ENCODE measurements at places on chromosomes 1 and 21.

GRCh38 chr1:232591344-232591743 is 38.6 kb downstream of the SIPA1L2 start:
- H3K27ac ChIP-seq: no peak overlapping the region
- H3K27me3 ChIP-seq: no peaks in the 10 kb centered on the region
- no peak for DNase-seq
- peaks cover 9% of the 10 kb centered on the region for H3K4me1 ChIP-seq

GRCh38 chr1:85601901-85602300 is 21.3 kb downstream of the CCN1 start:
- H3K4me3 ChIP-seq: no peak overlapping the region
- no peaks in the 10 kb centered on the region for H3K36me3 ChIP-seq
- no peaks in the 10 kb centered on the region for H3K27me3 ChIP-seq
- H3K27ac ChIP-seq: no peak overlapping the region
- no peak for DNase-seq
- H3K4me1 ChIP-seq: peaks cover 19% of the 10 kb centered on the region

DNA sequence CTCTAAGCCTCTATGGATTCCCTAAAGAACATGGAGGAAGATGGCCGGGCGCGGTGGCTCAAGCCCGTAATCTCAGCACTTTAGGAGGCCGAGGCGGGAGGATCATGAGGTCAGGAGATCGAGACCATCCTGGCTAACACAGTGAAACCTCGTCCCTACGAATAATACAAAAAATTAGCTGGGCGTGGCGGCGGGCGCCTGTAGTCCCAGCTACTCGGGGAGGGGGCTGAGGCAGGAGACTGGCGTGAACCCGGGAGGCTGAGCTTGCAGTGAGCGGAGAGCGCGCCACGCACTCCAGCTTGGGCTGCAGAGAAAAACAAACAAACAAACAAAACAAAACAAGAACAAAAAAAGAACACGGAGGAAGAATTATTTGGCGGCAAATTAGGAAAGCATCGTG is 5.8 kb upstream of the ZNF326 start:
- no peak overlapping the region for H3K27ac ChIP-seq
- no peaks in the 10 kb centered on the region for H3K36me3 ChIP-seq
- H3K4me3 ChIP-seq: no peak overlapping the region
- peaks cover 7% of the 10 kb centered on the region for H3K27me3 ChIP-seq
- no peak for DNase-seq
- H3K4me1 ChIP-seq: no peaks in the 10 kb centered on the region

DNA sequence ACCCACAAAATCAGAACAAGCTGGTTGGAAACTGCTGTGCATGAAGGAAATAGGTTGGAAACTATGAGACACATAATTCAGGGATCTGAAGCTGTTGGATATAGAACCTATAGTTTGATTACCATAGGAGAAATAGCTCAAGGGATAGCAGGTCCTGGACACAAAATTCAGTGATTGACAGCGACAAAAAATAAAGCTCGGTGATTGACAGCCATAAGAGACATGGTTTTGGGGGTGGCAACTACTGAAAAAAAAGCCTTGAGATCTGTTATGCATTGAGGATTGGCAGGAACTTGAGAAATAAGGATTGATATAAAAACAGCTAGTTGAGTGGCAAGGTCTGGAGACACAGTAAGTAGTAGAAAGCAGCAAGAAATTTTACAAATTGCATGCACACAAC is at the start of gene KRTAP25-1:
TSS of gene KRTAP25-1 (minus strand) at position 300 of the 400 bp plus-strand sequence. CDS start at position 276, 24 bp downstream.
- H3K4me1 ChIP-seq: no peaks in the 10 kb centered on the region
- H3K36me3 ChIP-seq: no peaks in the 10 kb centered on the region
- no peak for DNase-seq
- H3K27me3 ChIP-seq: no peaks in the 10 kb centered on the region
- no peak within 1 kb of the TSS for H3K27ac ChIP-seq
- H3K4me3 ChIP-seq: no peak within 1 kb of the TSS

DNA sequence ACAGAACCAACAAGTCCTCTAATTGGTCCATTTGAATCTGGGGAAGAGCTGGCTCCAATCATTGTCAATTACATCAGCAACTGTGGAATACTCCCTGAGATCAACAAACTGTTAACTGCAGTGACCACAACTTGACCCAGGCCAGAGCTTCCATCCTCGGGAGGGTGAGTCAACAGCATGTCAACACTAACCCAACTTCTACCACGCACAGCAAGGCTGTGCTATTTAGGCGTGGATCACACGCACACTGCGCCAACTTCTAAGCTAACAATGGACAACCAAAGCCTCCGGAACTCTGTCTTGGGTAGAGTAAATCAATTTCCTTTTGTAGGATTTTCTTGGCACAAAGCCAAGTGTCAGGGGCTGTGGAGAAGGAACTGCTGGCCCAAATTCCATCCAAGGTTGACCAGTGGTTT is 30.4 kb downstream of the APP start:
- H3K27me3 ChIP-seq: no peaks in the 10 kb centered on the region
- H3K27ac ChIP-seq: no peak overlapping the region
- H3K4me3 ChIP-seq: no peak overlapping the region
- DNase-seq: peak; percentile 60

GRCh38 chr1:229452956-229453801 is 19.3 kb upstream of the ACTA1 start:
- no peak for DNase-seq
- H3K4me1 ChIP-seq: no peaks in the 10 kb centered on the region
- no peaks in the 10 kb centered on the region for H3K27me3 ChIP-seq
- peaks cover 61% of the 10 kb centered on the region for H3K36me3 ChIP-seq

GRCh38 chr1:60825593-60825992 is 256.8 kb upstream of the NFIA start:
- H3K4me1 ChIP-seq: no peaks in the 10 kb centered on the region
- no peak for DNase-seq
- no peaks in the 10 kb centered on the region for H3K27me3 ChIP-seq
- no peak overlapping the region for H3K4me3 ChIP-seq
- no peak overlapping the region for H3K27ac ChIP-seq

DNA sequence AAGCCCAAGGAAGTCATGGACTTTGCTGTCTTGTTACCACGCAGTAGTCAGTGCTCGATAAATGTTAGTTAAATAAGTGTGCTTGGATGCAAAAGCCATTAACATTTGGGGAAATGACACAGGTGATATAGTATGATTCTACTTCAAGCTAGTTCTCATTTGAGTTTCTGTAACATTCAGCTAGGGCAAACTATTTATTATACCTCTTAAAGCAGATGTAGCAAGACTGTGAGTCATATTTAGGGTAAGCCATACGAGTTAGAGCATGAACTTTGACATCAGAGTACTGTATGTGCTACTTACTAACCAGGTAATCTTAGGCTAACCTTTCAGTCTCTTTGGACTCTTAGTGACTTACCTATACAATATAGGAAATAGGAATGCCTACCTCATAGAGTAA is 21.0 kb downstream of the CLCA4 start:
- no peaks in the 10 kb centered on the region for H3K27me3 ChIP-seq
- DNase-seq: no peak
- H3K4me1 ChIP-seq: no peaks in the 10 kb centered on the region
- no peaks in the 10 kb centered on the region for H3K36me3 ChIP-seq

- peak; percentile 94 for DNase-seq
- no peak overlapping the region for H3K4me3 ChIP-seq
- H3K27me3 ChIP-seq: no peaks in the 10 kb centered on the region
- peaks cover 89% of the 10 kb centered on the region for H3K4me1 ChIP-seq
Measured at GRCh38 chr1:63946866-63947491, 173.2 kb downstream of the ROR1 start.

DNA sequence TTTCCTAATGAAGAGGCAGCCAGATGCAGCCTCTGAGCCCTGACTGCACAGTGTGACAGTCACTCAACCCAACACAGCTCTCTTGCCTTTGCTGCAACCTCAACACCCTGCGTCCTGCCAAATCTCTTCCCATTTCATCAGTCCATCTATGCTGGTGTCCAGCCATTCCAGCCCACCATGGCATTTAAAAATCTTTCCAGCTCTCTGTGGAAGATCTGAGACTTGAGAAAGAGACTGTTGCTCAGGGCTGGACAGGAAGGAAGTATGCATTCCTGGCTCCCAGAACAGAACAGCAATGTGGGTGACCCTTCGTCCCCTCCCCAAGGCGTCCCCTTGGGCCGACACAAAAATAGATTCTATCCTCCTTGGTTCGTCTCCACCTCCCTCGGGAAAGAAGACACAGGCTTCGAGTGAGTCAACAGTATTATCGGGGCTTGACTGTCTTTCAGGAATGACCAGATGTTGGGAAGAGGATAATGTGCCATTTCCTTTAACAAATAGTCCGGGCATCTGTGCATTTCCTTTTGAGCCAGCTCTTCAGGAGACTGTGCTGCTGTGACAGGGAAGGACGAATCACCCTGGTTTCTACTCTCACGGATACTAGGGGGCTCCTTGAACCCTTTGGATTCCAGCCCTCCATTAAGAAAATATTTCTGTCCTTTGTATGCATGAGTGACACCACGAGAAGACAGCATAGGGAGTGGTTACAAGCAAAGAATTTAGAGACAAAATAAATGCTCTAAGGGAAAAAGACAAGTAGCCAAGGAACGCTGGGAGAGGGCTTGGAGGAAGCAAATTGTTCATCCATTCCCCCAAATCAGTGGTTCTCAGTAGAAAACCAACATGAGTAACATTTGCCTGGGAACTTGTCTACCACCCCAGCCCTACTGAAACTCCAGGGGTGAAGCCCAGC is 111.4 kb upstream of the CDC42BPA start:
- peak overlapping the region; percentile 20 for H3K4me3 ChIP-seq
- peaks cover 32% of the 10 kb centered on the region for H3K4me1 ChIP-seq
- DNase-seq: no peak
- no peaks in the 10 kb centered on the region for H3K27me3 ChIP-seq
- no peaks in the 10 kb centered on the region for H3K36me3 ChIP-seq

DNA sequence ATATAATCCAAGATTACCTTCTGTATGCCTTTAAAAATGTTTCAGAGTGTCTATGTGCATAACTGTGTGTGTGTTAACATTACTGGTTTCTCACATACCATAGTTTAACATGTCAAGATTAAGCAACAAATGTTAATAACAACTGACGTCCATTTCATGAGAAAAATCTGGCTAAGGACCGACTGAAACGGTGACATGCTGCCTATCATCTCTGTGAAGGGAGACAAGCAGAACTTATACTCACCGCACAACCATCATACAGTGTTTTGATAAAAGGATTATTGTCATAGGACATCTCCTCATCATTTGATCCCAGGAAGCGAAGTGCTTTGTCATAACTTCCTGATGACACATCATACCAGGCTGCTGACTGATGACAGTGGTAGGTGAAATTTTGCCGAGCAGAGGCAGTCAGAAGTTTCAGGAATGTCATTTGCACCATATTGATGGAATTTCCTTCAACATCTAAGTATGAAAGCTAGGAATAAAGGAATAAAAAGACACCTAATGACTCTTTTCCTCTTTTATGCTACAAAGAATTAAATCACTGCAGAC is 228.8 kb downstream of the COL11A1 start:
- H3K36me3 ChIP-seq: no peaks in the 10 kb centered on the region
- H3K27ac ChIP-seq: no peak overlapping the region
- H3K27me3 ChIP-seq: no peaks in the 10 kb centered on the region
- no peaks in the 10 kb centered on the region for H3K4me1 ChIP-seq

GRCh38 chr21:33058527-33058926 is 11.4 kb upstream of the OLIG1 start:
- H3K36me3 ChIP-seq: no peaks in the 10 kb centered on the region
- DNase-seq: no peak

DNA sequence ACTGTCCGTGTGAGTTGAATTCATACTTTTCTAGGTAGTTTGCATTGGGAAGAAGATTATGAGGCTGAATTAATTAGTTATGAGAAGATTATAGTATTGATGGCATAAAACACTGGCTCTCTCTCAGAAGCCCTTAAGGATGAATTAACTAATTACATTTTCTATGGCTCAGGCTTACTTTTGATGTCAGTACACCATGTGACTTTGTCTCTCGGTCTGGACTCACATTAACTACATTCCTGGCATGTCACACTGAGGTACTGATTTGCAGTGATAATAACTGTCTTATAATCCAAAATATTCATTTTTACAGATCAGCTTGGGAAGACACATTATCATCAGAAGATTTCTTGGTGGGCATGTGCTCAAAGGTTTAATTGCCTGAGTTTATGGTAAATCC is 362.2 kb downstream of the ZP4 start:
- no peak overlapping the region for H3K4me3 ChIP-seq
- H3K36me3 ChIP-seq: no peaks in the 10 kb centered on the region
- DNase-seq: no peak
- H3K27me3 ChIP-seq: no peaks in the 10 kb centered on the region
- no peaks in the 10 kb centered on the region for H3K4me1 ChIP-seq
- no peak overlapping the region for H3K27ac ChIP-seq

- H3K36me3 ChIP-seq: peaks cover 12% of the 10 kb centered on the region
- no peaks in the 10 kb centered on the region for H3K27me3 ChIP-seq
- H3K27ac ChIP-seq: no peak overlapping the region
- DNase-seq: no peak
- H3K4me1 ChIP-seq: no peaks in the 10 kb centered on the region
Measured at GRCh38 chr1:54663725-54664124, 22.1 kb downstream of the MROH7 start.

- H3K4me1 ChIP-seq: no peaks in the 10 kb centered on the region
- DNase-seq: no peak
- H3K4me3 ChIP-seq: no peak overlapping the region
- H3K36me3 ChIP-seq: no peaks in the 10 kb centered on the region
Measured at GRCh38 chr1:33586795-33587194, 114.3 kb downstream of the ZSCAN20 start.

DNA sequence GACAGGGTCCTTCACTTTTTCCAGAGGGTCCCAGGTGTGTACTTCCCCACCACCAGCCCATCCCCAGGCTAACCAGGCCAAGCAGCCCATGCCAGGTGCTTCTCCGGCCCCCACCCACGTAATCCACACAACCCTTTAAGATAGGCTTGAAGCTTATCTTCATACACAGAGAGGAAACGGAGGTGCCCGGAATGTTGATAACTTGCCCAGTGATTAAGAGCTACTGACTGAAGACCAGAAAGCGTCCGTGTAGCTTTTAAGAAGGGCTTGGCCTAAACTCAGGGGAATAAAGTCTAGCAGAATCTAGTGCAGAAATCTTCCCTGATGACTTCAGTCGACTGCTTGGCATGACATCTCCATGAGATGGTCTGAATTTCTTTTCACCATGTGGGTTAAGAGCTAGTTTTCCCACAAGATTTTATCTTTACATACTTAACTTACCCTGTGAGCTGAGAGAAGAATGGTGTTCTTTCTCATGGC is 138.7 kb downstream of the GALNT2 start:
- DNase-seq: no peak
- H3K27ac ChIP-seq: peak overlapping the region; percentile 51
- peaks cover 15% of the 10 kb centered on the region for H3K4me1 ChIP-seq
- H3K27me3 ChIP-seq: no peaks in the 10 kb centered on the region

GRCh38 chr1:109912214-109912861 is 1.7 kb downstream of the CSF1 start:
- DNase-seq: no peak
- peak overlapping the region; percentile 76 for H3K4me3 ChIP-seq
- H3K27me3 ChIP-seq: no peaks in the 10 kb centered on the region
- peaks cover 21% of the 10 kb centered on the region for H3K36me3 ChIP-seq
- H3K4me1 ChIP-seq: peaks cover 45% of the 10 kb centered on the region

DNA sequence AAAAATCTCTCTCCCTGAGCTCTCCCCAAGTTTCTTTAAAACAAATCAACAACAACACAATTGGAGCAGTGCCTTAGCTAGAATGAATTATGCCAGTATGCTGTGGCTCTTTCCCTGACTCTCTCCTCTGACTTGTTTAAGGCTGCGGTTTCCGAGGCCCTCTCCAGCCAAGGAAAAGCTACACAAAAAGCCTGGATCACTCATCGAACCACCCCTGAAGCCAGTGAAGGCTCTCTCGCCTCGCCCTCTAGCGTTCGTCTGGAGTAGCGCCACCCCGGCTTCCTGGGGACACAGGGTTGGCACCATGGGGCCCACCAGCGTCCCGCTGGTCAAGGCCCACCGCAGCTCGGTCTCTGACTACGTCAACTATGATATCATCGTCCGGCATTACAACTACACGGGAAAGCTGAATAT is 1.9 kb downstream of the S1PR1 start:
- peaks cover 31% of the 10 kb centered on the region for H3K4me1 ChIP-seq
- peak; percentile 90 for DNase-seq
- peak overlapping the region; percentile 65 for H3K4me3 ChIP-seq

Data from tibial artery (tissue), 4 donors.